ENCODE measurements at places on chromosomes 13 and 19.

GRCh38 chr13:102260256-102260655 lies 141.6 kb downstream of the FGF14 start:
- no peak for DNase-seq

GRCh38 chr13:40520916-40521315 lies 145.5 kb downstream of the FOXO1 start:
- DNase-seq = no peak

GRCh38 chr13:110915057-110915873 lies at the start of gene ANKRD10:
ANKRD10 (minus strand) TSS chr13:110915069; CDS start chr13:110914934, 135 bp downstream.
- peak; percentile 100 for DNase-seq

- no peak for DNase-seq
Measured at GRCh38 chr13:32136716-32137115, 105.1 kb downstream of the FRY start.

- no peak for DNase-seq
Measured at GRCh38 chr19:53333066-53333462, 485 bp upstream of the ZNF845 start.

- no peak for DNase-seq
Measured at GRCh38 chr13:113573065-113573464, 11.5 kb upstream of the TFDP1 start.

- no peak for DNase-seq
Measured at GRCh38 chr13:84255226-84255797, 373.0 kb upstream of the SLITRK1 start.
